ENCODE measurements at places on chromosomes 12 and 14.

DNA sequence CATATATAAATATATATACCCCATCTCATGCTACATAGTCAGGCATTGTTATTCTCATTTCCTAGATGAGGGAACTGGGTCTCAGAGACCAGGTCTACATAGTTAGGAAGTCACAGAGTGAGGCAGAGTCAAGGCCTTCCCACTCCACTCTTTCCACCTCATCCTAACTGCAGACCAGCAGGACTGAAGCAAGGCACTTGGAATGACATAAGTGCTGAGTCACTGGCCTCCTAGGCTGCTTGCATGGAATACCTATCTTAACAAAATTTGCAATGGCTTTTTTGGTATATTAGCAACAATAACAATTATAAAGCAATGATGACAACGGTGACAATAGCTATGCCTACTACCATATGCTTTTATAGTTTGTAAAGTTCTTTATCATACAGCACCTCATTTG is 5.4 kb upstream of the ANO4 start:
- no peak for DNase-seq

DNA sequence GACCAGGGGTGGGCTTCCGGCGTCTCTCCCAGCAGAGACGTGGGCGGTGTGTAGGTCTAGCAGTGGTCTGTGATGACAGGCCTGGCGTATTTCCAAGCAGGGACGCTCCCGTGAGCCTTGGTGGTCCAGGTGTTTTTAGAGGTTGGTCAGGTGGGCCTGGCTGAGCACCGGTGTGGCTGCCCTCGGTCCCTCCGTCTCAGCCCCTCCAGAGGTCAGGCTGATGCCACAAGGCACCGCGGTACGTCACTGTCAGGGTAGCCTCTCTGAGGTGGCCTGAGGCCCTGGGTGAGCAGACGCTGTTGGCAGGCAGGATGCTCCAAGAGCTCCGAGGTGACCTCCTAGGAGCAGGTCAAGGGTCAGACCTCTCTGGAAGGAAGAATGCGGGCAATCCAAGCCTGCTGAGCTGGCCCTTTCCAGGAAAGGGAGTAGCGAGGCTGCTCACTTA is 13.6 kb downstream of the MTA1 start:
- DNase-seq: no peak

DNA sequence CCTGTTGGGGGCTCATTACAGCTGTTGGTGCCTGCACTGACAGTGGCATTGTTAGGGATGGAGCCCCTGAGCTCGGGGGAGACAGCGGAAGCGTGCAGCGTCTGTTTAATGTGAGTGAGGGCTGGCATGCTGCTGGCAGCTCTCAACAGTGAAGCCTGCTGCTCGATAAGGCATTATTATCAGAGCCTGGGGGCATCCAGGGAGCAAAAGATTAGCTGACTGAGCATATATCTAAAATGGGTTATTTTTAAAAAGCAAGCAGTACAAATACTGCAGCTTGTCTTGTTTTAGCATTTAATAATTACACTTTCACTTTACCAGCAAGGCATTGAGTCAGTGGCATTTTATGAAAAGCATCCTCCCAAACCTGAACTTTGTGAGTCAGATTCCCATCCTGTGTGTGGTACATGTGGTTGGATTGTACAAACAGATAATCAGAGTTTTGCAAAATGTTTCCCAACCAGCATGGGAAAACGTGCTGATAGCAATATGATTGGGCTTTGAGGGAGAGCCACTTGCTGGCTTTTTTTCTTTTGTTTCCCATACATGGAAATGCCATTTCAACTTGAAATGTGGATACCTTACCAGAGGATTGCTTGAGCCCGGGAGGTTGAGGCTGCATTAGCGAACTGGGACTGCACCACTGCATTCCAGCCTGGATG is 150.8 kb downstream of the PRKCH start:
- DNase-seq: no peak

GRCh38 chr12:15496738-15497137 is 174.4 kb downstream of the PTPRO start:
- no peak for DNase-seq

DNA sequence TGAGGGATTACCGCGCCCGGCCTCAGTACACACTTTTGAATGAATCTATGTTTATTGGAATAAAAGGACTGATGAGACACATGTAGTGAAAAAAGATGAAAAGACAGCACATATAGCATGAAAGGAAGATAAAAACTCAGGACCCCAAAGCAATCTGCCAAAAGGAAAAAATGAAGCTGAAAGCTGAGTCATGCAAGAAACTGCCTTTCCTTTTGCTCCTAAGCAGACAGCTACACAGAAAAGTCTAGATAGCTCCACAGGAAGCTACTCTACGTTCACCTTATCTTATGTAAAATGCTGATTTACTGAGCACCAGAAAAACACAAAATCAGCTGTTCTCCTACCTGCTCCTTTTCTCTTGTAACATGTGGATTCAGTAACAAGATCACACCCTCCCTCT is 128.4 kb downstream of the NTF3 start:
- no peak for DNase-seq

GRCh38 chr12:2944401-2945047 is 14.7 kb upstream of the TEAD4 start:
- DNase-seq: no peak

- no peak for DNase-seq
These were observed 16.0 kb downstream of the RITA1 start for GRCh38 chr12:113201187-113202177.

- no peak for DNase-seq
These were observed 943.0 kb downstream of the GALC start for GRCh38 chr14:87049950-87050349.

DNA sequence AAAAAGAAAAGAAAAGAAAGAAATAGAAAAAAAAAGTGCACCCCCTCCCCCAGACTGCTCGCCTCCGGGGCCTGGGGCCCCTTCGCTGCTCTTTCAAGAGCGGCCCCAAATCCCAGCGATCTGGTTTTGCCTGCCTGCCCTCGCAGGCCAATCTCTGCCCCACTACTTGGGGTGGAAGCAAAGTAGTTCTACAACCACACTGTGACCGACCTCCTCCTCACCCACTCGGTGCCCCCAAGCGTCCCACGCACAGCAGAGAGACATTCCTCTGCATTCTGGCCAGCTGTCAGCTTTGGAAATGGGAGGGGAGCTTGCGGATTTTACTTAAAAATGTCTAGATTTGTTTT is 2.4 kb upstream of the TBX3 start:
- DNase-seq: no peak

- no peak for DNase-seq
These were observed 350.4 kb downstream of the BMP4 start for GRCh38 chr14:53606203-53606602.

GRCh38 chr12:26435069-26435404 is 239.7 kb downstream of the SSPN start:
- no peak for DNase-seq

Measured in activated CD8-positive, alpha-beta memory T cell treated with anti-CD3 and anti-CD28 coated beads for 1 hour (primary cell).